GM03348 (cell line): ENCODE measurements at places on chromosomes 13 and 19.
A peak's percentile ranks its signal among the peaks of the same experiment; 100 is the strongest.

- DNase-seq, result peak; percentile 23
These were observed 628 bp upstream of the ZNF813 start for GRCh38 chr19:53466726-53467484.

DNA sequence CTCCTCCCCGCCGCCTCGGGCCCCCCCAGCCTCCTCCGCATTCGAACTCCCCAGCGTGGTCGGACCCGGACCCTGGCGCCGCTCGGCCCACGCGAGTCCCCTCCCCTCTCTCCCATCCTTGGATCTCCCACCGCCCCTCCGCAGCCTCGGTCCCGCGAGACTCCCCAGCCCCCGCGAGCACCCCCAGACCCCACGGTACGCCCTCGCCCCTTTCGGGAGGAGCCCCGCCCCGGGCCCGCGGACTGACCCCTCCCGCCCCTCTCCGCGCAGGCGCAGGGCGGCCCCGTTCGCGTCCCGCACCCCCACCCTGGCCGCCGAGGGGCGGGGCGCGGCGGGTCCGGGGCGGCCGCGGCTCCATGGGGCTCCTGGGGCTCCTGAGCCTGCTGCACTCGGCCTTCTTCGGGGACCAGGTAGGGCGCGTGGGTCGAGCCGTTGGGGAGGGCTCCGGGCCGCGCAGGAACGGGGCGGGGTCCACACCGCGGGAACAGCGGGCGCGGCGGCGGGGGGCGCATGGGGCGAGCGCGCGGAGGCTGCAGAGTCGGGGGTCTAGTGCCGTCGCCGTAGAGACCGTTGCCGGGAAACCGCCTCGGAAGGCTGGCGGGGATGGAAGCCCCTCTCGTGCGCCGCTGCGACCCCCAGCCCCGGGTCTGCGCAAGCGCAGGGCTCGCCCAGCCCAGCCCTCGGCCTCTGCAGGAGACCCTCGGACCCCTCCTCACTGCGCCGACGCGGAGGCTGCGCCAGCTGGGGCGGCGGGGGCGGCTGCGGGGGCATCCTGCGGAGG lies 3.8 kb upstream of the APC2 start:
- DNase-seq, result peak; percentile 80

DNA sequence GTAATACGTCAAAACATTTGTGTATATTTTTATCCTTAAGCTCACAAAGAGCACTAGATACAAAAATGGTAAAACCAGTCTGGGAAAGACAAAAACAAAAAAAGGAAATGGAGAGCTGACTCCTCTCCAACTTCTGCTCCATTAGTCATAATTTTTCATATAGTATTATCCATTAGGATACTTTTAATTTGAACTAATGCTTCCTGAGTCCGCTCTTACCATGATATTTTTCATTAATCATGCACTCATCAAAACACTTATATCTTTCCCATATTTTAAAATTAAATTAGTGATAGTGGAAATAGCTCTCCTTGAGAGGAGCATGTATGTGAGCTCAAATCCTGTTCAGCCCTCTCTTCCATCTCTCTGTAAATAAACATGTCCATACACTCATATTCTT lies 1093.0 kb upstream of the MIR17HG start:
- no peak for DNase-seq

DNA sequence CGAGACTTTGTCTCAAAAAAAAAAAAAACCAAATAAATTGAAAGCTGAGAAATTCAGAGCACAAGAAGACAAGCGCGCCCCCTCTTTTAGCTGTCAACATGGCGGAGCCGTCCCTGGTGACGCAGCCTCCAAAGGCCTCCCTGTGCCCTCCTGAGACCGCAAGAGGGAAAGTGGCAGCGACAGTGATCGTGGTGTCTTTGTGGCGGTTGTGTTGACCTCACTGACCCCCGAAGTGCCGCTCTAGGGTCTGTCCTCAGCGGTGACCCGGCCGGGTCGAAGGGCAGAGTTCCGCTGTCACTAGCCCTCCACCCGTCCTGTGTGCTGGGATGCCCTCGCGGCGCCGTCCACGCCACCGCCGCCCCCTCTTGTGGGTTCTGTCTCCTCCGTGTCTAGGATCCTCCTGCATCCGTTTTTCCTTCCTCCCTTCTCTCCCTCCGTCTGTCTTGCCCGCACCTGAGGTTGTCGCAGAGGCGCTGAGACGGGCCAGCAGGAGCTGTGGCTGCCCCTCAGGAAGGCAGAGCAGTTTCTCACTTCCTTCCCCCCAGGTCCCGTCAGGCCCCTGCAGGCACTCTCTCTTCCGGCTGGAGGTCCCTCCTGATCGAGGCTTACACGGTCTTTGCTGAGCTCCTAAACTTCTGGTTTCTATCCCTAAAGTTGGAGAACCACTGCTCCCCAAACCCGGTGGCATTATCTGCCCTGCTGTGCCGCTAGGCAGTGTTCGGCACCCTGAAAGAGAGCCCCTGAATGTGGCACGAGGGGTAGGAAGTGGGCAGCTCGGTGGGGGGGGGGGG lies 7.2 kb downstream of the UHRF1 start:
- no peak for DNase-seq

DNA sequence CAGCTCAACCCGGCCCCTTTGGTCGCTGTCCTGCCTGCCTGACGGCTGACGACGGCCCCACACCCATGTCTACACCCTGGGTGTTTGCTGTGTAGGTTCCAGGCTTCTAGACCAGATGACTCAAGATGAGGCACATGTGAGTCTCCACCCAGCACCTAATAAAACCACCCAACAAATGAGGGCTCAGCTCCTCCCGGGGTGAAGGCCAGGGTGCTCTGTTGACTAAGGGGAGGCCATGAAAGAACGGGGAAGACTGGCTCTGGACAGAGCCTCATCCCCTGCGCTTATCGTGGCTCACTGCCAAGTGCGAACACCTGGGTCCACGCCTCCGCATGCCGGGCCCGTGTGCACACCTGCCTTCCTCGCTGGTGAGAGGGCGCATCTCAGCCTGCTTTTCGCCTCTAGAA lies 39.6 kb downstream of the COL4A2 start:
- no peak for DNase-seq

GRCh38 chr19:10223488-10224213 lies 7.5 kb downstream of the S1PR2 start:
- no peak for DNase-seq

- no peak for DNase-seq
These were observed 217.3 kb downstream of the LHFPL6 start for GRCh38 chr13:39385621-39386231.

DNA sequence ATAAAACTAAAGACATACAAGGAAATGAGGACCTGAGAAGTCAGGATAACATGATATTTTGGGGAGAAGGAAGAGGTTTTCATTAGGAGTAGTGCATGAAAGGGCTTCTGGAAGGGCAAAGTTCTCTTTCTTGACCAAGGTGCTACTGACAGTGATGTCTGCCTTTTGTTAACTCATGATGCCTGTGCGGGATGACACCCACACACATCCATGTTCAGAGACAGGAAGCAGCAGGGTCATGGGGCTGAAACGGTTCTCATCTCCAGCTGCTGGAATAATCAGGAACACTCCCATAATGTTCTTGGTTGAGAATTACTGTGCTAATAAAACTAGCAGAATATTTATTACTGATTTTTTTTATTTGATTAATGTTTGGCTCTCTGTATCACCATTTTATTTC lies 29.1 kb downstream of the KCNC3 start:
- no peak for DNase-seq

DNA sequence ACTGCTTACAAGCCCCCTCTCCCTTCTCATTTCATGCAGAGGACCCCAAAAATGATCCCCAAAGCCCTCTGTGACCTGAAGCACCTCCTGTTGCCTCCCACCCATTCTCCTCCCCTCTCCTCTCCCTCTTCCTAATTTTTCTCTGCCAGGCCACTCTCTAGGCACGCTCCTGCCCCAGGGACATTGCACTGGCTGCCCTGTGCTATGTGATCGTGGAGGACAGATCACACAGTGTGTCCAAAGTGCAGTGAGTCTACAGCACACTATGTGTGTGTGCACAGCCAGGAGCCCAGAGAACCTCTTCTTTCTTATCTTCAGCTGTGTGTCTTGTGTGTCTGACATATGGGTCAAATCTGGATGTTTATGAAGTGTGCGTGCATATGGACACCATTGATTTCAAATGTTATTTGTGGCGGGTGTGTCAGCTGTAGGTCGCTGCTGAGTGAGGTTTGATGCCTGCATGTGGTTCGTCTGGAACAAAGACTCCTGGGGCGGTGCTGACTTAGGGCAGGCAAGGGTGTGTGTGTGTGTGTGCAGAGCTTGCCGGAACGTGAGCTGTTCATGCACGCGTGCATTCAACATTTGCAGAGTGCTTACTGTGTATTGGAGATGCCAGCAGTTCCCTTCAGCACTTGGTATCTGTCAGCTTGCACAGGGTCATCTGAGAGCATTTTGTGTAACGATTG lies 2.1 kb upstream of the KLHL26 start:
- DNase-seq, result no peak

GRCh38 chr19:47227352-47228167 lies 3.4 kb downstream of the BBC3 start:
- DNase-seq, result peak; percentile 93

DNA sequence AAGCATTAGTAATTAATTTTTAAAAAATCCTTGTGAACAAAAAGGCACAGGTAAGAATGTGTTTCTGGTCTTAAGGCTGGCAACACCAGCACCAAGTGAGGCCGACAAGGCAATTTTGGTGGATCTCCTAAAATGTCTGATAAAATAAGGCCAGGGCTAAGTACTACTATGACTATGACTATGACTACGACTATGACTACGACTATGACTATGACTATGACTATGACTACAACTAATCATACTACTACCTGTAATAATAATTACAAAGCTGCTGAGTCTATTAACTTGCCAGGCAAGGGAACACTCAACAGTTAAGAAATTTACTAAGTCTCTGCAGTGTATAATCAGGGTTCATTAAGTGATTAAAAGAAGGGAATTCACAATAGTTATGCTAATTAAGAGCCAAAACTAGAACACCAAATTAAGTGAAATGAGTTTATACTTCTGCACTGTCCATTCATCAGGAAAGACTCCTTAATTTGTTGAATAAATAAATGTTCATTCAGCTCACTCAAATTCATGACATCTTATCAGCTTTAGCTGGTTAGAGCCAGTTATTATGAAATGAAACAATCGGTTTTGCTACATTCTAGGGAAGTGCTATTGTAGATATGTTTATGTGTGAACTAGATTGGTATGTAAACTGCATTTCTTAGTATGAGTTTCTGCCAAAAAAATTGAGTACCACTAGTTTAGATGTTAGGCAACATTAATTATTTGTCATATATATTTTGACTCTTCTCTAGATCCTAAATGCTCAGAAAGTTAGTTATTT lies 1626.2 kb upstream of the PCDH20 start:
- DNase-seq, result no peak

DNA sequence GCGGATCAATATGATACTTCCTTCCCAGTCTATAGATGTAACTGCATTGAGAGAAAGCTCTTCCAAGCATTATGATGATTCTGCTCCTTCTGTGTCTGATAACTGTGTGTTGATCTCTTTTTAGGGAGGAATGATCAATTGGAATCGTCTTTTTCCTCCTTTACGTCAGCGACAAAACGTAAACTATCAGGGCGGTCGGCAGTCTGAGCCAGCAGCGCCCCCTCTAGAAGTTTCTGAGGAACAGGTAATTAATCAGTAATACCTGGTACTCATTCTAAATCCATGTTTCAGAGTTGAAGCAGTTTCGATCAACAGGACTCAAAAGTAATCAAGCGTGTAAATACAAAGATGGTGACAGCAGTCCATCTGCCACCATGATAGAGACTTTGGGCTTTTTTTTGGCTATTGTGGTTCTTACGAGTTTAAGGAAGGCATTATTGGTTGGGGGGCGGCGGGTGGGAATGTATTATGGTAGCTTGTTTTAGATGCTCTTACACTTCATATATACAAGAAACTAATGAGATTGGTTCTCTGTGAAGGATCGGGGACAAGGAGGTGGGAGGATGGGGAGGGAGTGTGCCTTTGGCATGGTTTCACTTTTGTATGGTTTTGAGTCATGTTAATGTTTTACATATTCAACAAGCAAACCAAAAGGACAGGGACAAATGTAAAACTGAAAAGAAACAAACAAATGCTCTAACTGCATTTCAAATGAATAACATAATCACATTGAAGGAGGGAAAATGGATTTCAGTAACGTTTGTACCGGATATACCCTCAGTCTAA lies 60.7 kb upstream of the GPR183 start:
- DNase-seq, result no peak

DNA sequence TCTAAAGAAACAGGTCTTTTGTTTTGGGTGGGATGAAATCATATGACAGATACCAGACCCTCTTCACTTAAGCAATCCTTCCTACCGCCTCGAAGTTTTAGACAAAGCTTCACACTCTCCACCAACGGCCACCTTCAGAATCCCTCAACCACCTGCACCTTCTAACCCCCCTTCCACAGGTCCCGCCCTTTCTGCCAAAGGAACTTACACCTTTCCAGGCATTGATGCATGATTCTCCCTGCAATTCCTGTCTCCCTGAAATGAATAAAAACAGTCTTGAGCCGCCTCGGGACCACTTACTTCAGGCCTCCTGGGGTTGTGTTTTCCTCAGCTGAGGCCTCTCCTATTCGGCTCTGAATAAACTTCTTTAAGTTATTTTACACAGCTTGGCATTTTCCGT lies 859 bp downstream of the ZNF433 start:
- DNase-seq, result peak; percentile 21

GRCh38 chr19:28934631-28935030 lies 278.3 kb downstream of the UQCRFS1 start:
- DNase-seq, result peak; percentile 79
